ENCODE measurements at places on chromosomes 4 and X.

DNA sequence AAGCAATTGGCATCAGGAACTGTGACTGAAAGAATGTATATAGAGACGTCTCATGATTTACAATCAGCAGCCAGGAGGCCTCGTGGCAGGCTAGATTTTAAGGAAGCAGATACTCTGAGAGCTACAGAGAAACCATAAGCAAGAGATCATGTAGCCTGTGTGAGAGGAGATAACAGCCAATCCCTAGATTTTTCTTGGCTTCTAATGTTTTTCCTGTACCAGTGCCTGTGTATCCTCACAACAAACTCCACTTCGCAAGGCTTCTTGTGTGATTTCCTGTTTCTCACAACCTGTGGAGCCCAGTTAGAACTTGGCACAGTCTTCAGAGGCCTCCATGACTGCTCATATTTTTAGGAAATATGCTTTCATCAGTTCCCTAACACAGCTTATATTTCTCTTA is 147.9 kb downstream of the PTCHD1 start:
- no peak for DNase-seq

DNA sequence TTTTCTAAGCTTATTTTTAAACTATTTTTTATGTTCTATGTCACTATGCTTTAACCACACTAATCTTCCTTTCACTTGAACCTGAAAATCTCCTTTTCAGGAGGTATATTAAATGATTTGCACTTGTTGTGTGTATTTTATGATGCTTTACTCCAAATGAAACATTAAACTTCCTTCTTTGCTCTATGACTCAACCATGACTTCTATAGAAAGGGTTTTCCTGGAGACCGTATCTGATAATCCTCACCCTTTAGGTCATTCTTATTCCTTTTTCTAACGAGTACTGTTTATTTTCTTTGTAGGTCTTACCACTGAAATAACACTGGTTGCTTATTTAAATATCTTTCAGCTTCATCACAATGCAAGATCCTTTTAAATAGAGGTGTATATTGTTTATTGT is 1163.2 kb downstream of the PCDH18 start:
- no peak for DNase-seq

- DNase-seq, result no peak
These were observed 10.5 kb upstream of the UBE2NL start for GRCh38 chrX:143873343-143873742.

- no peak for DNase-seq
These were observed 104.1 kb upstream of the MAB21L2 start for GRCh38 chr4:150477869-150478268.
